ENCODE measurements at places on chromosomes 7 and 10. TPM values are rescaled to one million over a fixed set of nuclear protein-coding genes. Genes with fewer than 3 reads are reported as not detected.
A peak's percentile ranks its signal among the peaks of the same experiment; 100 is the strongest.

The CCT6A gene
- total RNA-seq: 67.6 TPM

The PTPRZ1 gene
- total RNA-seq: 0.80 TPM

- H3K4me3 ChIP-seq: no peak overlapping the region
- no peaks in the 10 kb centered on the region for H3K27me3 ChIP-seq
- DNase-seq: no peak
- H3K36me3 ChIP-seq: peaks cover 83% of the 10 kb centered on the region
- H3K27ac ChIP-seq: no peak overlapping the region
- H3K4me1 ChIP-seq: peaks cover 8% of the 10 kb centered on the region
Observed at GRCh38 chr7:135194494-135195095, 16.7 kb downstream of the WDR91 start.

- peaks cover 41% of the 10 kb centered on the region for H3K4me1 ChIP-seq
- no peaks in the 10 kb centered on the region for H3K36me3 ChIP-seq
- H3K27ac ChIP-seq: no peak overlapping the region
- DNase-seq: no peak
- H3K27me3 ChIP-seq: no peaks in the 10 kb centered on the region
Observed at GRCh38 chr7:28078036-28078901, 102.3 kb downstream of the JAZF1 start.

GRCh38 chr7:150860291-150860977 is 8.1 kb downstream of the AOC1 start:
- H3K27ac ChIP-seq: no peak overlapping the region
- H3K27me3 ChIP-seq: peaks cover 26% of the 10 kb centered on the region
- no peaks in the 10 kb centered on the region for H3K36me3 ChIP-seq
- H3K4me1 ChIP-seq: no peaks in the 10 kb centered on the region
- DNase-seq: no peak
- H3K4me3 ChIP-seq: no peak overlapping the region

DNA sequence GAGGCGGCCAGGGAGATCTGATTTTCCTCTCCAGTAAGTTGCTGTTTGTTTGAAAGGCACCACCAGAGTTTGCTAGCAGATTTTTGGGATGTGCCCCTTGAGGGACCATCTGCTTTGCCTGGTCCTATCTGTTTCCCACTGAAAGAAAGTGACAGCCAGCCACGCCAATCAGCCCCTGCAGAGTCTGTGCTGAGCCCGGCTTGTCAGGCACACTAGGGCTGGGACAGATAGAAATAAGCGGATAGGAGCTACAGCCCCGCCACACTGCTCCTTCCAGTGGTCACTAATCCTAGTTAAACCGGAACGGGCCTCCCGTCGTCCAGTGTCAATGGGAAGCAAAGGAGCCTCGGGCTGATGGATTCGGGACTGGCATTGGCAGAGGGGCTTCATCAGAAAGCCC is 161.9 kb upstream of the PRR15 start:
- H3K27ac ChIP-seq: no peak overlapping the region
- no peak overlapping the region for H3K4me3 ChIP-seq
- no peak for DNase-seq
- peaks cover 32% of the 10 kb centered on the region for H3K36me3 ChIP-seq
- H3K4me1 ChIP-seq: no peaks in the 10 kb centered on the region

- H3K4me3 ChIP-seq: no peak overlapping the region
- no peaks in the 10 kb centered on the region for H3K36me3 ChIP-seq
- no peaks in the 10 kb centered on the region for H3K4me1 ChIP-seq
- peaks cover 5% of the 10 kb centered on the region for H3K27me3 ChIP-seq
- no peak overlapping the region for H3K27ac ChIP-seq
- no peak for DNase-seq
Observed at GRCh38 chr10:78464118-78464855, 430.6 kb downstream of the RPS24 start.

GRCh38 chr7:150487625-150488024 is 27.0 kb upstream of the GIMAP7 start:
- no peak overlapping the region for H3K4me3 ChIP-seq
- no peak overlapping the region for H3K27ac ChIP-seq
- no peaks in the 10 kb centered on the region for H3K4me1 ChIP-seq
- no peaks in the 10 kb centered on the region for H3K27me3 ChIP-seq
- DNase-seq: no peak

GRCh38 chr10:17669185-17669872 is 25.4 kb downstream of the STAM start:
- H3K27me3 ChIP-seq: no peaks in the 10 kb centered on the region
- no peak for DNase-seq
- no peak overlapping the region for H3K4me3 ChIP-seq

GRCh38 chr7:142611566-142612236 is 137.6 kb upstream of the PRSS1 start:
- no peaks in the 10 kb centered on the region for H3K36me3 ChIP-seq
- no peak overlapping the region for H3K4me3 ChIP-seq
- H3K27me3 ChIP-seq: peaks cover 79% of the 10 kb centered on the region
- DNase-seq: no peak
- H3K4me1 ChIP-seq: no peaks in the 10 kb centered on the region

DNA sequence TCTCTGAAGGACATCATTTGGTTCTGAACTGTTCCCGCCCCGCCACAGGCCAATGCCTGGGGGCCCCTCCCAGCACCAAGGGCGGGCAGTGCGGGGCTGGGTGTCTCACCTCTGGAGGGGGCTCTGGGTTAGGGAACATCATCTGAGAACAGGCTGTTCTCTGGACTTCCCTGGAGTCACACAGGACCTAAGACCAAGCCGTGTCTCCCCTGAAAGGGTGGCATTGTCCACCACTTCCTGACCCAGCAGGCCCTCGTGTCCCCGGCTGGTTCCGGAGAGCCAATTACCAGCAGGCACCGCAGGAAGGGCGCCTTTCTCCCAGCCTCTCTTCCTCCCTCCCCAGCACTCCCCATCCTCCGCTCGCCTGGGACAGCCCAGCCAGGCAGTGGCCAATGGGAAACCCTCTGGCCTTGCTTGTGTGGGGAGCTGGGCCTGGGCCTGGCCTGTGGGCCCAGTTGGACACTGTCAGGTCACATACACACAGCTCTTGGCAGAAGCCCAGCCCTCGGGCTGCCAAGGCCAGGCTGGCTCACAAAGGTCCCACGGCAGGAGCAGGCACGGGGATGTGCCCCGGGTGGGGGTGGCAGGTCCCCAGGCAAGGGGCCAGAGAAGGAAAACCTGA is 119.5 kb downstream of the SPDYE5 start:
- H3K4me1 ChIP-seq: peaks cover 18% of the 10 kb centered on the region
- peak; percentile 86 for DNase-seq
- H3K27me3 ChIP-seq: no peaks in the 10 kb centered on the region
- no peaks in the 10 kb centered on the region for H3K36me3 ChIP-seq
- peak overlapping the region; percentile 54 for H3K4me3 ChIP-seq
- H3K27ac ChIP-seq: peak overlapping the region; percentile 82

DNA sequence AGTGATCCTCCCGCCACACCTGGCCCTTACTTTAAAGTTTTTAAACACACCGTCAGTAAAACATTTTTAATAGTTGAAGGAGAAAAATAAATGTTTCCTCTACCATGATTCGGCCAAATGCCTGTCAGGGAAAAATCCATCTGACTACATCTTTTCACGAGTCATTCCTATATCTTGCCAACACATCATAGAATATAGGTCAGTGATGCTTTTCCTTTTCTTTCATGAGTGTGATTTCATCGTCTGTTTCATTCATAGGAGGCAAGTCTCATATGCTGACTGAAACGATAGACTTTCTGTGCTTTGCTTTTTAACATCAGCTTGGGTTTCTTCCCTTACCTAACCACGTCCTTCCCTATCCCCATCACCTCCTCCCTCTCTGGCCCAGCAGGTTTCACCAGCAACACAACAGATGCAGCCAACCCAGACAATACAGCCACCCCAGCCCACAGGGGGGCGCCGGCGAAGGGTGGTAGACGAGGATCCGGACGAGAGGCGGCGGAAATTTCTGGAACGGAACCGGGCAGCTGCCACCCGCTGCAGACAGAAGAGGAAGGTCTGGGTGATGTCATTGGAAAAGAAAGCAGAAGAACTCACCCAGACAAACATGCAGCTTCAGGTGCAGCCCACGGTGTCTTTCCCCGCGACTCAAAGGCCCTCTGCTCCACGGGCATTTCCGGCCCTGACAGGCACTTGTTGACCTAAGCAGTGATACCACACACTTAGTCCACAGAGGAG is 149.2 kb downstream of the TRIL start:
- H3K4me1 ChIP-seq: peaks cover 21% of the 10 kb centered on the region
- no peak overlapping the region for H3K4me3 ChIP-seq
- H3K27me3 ChIP-seq: no peaks in the 10 kb centered on the region
- peaks cover 23% of the 10 kb centered on the region for H3K36me3 ChIP-seq
